ENCODE measurements at places on chromosomes 4 and X.

GRCh38 chr4:101400096-101400495 lies 52.8 kb upstream of the PPP3CA start:
- no peak for DNase-seq

- no peak for DNase-seq
These were observed 10.3 kb downstream of the LAP3 start for GRCh38 chr4:17587094-17587822.

- no peak for DNase-seq
These were observed 80.3 kb downstream of the GPC4 start for GRCh38 chrX:133335027-133335426.

- DNase-seq, result no peak
These were observed 444.2 kb downstream of the IDS start for GRCh38 chrX:149060921-149061320.

DNA sequence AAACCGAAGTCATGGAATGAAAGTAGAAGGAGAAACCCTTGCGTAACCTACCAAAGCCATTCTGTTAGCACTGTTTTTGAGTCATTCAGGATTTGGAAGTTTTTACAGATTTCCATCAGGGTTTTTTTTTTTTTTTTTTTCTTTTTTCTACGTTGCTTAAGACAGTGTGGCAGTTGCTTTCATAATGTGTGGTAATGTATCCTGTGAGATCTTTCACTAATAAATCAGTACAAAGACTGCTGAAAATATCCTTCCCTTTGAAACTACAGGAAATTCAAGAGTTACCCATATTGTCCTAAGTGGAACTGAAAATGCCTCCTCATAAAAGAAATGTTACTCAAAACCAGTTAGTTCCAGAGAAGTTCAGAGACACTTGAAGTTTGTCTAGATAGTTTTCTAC lies 137.8 kb downstream of the RAPGEF2 start:
- DNase-seq, result no peak

DNA sequence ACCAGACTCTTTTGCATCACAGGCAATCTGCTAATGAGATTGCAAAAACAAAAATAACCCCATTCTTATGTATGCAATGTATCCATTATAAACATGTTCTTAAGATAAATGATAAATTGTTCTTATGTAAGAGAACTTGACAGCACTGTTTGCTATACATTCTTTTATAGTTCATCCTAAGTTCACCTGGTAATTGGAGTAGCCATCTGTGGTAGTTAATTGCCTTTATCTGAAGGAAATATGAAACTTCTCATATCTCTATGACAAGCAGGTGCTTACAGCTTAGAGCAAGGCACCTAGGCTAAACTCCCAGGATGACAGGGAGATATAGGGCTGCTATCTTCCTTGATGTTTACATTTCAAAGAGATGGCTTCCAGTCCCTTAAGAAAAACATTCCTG lies 21.3 kb upstream of the CLCN5 start:
- DNase-seq, result no peak

All from GM10248 (cell line).